ENCODE measurements at places on chromosomes 12 and 14.

DNA sequence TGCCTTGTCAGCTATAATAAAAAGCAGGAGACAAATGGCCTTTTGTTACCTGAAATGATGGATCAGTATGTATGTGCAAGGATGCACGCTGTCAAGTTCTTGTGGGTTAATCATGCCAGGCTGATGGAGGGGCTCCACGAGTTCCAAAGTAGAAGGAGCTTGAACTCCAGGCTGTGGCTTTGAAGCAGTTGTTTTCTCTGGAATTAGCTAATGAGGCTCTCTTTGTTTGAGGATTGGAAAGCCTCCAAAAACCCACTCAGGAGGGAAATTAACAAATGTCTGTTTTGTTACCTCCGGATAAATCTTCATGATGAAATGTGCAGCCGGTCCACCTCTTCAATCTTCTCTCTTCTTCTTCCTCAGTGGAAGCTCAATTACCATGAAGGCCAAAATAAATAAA lies 605.5 kb downstream of the DIO2 start:
- no peak for ATAC-seq

GRCh38 chr12:18782827-18783226 lies 44.9 kb downstream of the CAPZA3 start:
- ATAC-seq: no peak

DNA sequence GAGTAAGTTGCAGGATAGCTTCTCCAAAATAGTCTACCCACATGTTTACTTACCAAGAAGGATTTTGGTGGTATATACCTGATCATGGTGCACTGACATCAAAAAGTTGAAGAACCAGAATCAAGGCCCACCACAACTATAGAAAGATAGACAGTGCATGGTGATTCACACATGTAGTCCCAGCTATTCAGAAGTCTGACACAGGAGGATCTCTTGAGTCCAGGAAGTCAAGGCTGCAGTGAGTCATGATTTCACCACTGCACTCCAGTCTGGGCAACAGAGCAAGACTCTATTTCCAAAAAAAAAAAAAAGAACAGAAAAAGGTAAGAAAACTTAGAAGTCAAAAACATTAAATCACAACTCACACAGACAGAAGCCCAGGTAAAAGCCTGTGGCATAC lies 422.2 kb upstream of the FOXG1 start:
- ATAC-seq: no peak

GRCh38 chr14:76250302-76250701 lies 98.6 kb downstream of the GPATCH2L start:
- ATAC-seq: no peak

DNA sequence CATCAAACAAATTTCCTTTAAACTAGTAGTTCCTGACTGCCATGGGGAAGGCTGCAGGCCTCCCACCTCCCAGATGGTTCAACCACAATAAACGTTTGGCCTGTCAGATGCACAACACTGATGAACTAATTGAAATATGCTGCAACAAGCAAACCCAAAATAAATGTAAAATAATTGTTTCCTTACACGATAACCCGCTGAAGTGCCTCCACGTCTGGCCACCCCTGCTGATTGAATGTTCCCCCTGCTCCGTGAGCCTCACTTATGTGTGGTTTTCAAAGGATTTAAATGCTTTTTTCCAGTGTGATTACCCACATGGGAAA lies 8.4 kb downstream of the PITPNM2 start:
- ATAC-seq: no peak

DNA sequence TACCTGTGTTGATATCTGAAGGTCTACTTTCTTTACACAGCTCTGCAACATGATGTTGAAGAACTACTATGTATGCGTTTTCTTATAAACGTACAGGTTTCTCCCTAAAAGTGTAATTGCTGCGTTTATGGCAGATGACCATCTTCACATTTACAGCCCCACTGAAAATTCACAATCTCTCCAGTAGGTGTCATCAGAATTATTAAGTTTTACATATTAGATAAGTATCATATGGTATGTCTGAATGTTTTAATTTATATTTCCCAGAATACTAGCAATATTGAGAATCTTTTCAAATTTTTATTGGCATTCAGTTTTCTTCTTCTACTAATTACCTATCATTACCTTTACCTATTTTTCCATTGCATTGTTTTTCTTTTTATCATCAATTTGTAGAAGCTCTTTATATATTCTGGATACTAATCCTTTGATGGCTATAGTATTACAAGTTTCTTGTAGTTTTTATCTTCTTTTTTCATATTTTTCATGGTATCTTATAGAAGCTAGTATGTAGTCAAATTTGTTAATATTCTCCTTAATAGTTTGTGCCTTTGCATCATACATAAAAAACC lies 123.5 kb downstream of the CAPZA3 start:
- ATAC-seq: no peak

GRCh38 chr12:120902846-120903411 lies 1.2 kb downstream of the SPPL3 start:
- ATAC-seq: no peak

DNA sequence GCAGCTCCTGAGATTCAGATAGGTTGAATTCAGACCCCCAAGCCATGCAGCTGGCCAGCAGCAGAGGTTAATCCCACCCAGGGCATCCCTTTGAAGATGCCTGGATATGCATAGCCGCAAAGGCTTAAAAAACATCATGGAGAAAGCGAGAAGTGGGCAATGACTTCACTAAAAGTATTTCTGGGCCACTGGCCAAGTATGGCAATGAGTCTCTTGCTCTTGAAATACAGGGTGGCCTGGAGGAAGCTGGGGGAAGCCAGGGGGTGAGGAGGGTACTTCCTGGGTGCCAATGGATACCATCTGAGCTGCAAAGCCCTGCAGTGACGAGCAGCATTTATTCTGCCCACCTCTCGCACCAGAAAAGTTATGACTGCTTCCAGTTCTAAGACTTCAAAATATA lies 539.3 kb upstream of the TBX3 start:
- no peak for ATAC-seq

DNA sequence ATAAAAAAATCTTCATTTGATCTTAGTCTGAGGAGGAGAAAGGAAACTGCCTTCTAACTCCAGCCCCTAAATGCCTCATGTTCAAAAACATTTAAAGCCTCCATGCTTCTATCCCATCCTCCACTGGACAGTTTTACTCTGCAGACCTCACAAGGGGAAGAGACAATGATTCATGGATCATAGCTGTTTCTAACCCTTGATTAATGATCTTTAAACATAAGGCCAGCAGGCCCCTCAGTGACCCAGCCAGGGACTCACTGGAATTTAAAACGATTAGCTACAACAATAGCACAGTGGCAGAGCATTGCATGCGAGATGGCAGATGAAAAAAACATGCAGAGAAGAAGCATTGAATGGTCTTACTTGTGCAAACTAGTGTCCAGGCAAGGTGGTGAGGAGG lies 6.0 kb downstream of the DCTN2 start:
- no peak for ATAC-seq

DNA sequence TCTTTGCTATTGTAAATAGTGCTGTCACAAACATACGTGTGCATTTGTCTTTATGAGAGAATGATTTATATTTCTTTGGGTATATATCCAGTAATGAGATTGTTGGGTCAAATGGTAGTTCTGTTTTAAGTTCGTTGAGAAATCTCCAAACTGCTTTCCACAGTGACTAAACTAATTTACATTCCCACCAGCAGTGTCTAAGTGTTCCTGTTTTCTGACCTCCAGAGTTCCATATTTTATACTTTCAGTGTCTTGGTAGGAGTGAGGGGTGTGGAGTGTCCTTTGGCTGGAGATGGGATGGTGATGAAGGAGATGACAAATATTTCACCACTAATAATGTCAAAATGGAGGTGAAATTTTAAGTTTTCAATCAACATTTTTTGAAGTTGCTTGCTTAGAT lies 86.4 kb downstream of the DACT1 start:
- ATAC-seq: no peak

DNA sequence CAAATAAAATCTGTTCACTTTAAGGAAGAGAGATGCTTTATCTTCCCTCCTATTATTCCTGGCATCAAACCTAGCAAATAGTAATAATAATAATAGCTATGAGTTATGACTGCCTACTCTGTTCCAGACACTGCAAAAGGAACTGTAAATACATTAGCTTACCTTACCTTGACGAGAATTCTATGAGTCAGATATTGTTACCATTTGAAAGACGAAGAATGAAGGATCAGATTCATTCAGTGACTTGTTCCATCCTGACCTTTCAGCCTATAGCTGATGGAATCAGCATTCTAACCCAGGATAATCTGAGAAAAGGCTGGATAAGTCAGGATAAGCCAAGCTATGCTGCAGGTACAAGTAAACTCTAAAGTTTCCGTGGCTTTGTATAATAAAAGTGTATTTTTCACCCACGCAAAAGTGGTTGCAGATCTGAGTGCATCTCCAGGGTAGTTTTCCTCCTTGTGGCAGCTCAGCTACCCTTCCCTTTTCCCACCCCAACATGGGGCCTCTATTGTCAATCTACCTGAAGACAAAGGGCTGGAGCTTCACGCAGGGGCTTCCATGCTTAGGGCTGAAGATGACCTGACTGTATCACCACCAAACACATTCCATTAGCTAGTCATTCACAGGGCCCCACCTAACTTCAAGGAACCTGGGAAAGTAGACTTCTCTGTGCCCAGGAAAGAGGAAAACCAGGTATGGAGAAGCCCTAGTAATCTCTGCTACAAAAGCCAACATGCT lies 57.2 kb upstream of the CCND2 start:
- ATAC-seq: peak; percentile 50

GRCh38 chr12:94172973-94173372 lies 24.6 kb downstream of the PLXNC1 start:
- ATAC-seq: no peak

- ATAC-seq: no peak
Measured at GRCh38 chr14:30214014-30214413, 286.4 kb upstream of the PRKD1 start.

DNA sequence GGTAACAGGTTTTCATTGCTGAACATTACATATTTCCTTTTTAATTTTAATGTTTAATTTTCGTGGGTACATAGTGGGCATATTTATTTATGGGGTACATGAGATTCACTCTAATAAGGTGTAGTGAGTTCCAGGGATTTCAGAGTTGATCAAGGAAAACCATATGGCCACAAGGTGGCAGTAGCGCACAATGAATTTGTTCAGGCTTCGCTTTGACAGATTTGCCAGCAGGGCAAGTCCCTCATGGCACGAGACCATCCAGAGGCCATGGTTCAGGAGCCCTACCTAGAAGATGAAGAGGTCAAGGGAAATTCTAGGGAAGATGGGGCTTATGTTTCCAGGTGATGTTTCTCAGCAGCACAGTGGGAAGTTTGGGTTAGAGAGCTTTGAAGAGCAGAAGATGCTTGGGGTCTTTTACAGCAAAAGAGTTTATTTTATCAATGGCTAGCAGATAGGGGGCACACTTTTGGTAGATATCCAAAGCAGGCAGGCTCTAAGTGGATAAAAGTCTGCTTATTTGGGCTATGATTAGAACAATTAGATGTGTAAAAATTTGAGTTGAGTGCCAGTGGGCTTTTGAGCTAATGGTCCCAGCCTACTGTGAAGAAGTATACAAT lies 1004.4 kb downstream of the AACS start:
- no peak for ATAC-seq

GRCh38 chr14:68111097-68111852 lies 291.7 kb downstream of the RAD51B start:
- no peak for ATAC-seq

DNA sequence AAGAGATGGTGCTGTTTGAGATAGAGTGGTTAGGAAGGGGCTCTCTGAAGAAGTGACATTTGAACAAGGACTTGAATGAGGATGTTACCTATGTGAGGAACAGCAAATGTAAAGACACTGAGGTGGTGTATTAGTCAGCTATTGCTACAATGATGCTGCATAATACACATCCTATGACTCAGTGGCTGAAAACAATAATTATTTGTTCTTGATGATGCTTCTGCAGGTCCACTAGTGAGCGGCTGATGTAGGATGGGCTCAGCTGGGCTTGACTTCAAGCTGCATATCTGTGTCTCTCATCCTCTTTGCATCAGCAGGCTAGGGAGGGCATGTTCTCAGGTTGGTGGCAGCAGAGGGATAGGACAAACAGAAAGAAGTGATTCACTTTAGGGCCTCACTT lies 21.4 kb upstream of the CLMN start:
- no peak for ATAC-seq

- no peak for ATAC-seq
Measured at GRCh38 chr14:26870722-26871617, 273.1 kb upstream of the NOVA1 start.

GRCh38 chr12:54025499-54026405 lies 2.5 kb upstream of the HOXC6 start:
- no peak for ATAC-seq

GRCh38 chr14:72111911-72112310 lies 179.7 kb downstream of the RGS6 start:
- ATAC-seq: no peak

DNA sequence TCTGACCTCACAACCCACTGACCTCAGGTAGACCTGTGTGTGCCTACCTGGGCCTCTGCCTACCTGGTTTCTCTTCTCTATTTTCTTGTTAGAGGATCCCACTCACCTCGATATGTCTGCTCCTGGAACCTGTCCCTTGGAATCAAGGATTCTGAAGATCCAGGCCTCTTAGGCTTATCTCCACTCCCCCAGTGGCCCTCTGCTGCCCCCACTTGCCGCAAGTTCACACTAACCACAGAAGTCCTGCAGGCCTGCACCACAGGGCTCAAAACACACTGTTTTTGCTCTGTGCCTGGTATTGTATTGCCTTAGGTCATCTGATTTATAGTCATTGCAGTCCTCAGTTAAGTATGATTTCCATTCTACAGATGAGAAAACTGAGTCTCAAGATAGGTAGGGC lies 15.3 kb upstream of the NRXN3 start:
- no peak for ATAC-seq

DNA sequence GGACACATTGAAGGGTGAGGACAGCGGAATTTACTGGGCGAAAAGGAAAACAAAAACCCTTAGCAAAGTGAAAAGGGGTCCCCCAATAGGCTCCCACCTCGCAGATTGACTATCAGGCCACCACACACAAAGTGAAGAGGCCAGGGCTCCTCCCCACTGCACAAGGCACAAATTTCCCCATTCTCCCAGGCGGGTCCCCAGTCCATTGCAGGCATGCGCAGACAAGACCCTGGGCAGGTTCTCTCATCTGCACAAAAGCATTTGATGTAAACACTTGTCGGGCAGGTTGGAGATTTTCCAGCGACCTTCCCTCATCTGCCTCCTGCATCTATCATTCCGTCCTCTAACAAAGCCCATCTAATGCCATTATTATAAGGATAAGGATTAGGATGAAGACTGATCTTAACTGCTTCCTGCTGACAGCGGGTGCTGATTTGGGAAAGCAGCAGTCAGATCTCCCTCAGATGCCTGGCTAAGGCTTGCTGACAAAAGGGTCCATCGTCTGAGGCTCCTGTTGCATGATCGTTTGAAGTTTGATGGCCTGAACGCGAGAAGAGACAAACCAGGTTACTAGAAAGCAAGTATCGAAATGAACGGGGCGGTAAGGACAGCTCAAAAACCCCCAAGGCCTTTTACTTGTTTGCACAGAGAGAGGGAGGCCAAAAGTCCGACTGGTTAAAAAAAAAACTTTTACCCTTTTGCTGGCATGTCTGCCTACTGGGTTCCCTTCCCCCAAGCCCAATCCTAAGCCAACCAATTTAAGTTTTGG lies 14.4 kb downstream of the ASCL4 start:
- ATAC-seq: no peak

GRCh38 chr12:53623548-53624385 lies 2.4 kb downstream of the ATF7 start:
- ATAC-seq: no peak

GRCh38 chr14:101511620-101512375 lies 49.5 kb upstream of the DIO3 start:
- ATAC-seq: no peak

Measured in activated CD4-positive, CD25-positive, alpha-beta regulatory T cell treated with anti-CD3 and anti-CD28 coated beads, Interleukin-2, amount 50 U/mL, for 24 hours (primary cell).